Stimulated activated CD4-positive, alpha-beta T cell treated with anti-CD3 and anti-CD28 coated beads, TNF-alpha, amount 100 ng/mL, for 1 hour (primary cell): ENCODE measurements at places on chromosomes 11 and 22.

GRCh38 chr11:132278801-132279574, 908.6 kb downstream of the NTM start:
- no peak for DNase-seq

DNA sequence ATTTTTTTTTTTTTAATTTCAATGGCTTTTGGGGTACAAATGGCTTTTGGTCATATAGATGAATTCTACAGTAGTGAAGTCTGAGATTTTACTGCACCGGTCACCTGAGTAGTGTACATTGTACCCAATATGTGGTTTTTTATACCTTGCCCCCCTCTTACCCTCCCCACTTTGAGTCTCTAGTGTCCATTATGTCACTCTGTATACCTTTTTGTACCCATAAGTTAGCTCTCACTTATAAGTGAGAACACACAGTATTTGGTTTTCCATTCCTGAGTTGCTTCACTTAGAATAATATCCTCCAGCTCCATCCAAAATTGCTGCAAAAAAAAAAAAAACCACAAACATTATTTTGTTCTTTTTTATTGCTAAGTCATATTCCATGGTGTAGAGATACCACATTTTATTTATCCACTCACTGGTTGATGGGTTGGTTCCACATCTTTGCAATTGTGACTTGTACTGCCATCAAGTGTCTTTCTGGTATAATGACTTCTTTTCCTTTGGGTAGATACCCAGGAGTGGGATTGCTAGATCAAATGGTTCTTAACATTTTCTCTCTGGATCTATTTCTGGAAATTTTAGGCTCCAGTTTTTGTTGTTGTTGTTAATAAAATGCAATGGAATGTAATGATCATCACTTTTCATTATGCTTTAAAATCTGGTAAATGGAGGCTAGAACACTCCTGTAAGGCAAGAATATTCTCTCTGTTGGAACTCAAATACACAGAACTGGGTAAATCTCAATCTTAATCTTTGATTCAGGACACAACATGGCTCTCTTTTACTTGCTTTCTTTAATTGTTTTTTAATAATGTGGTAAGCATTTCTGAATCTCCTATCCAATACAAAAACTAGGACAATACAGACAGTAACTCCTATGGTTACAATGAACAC, 10.3 kb downstream of the NEAT1 start:
- no peak for DNase-seq

GRCh38 chr11:12330485-12331231, 46.7 kb upstream of the PARVA start:
- DNase-seq, result no peak

- DNase-seq, result no peak
These were observed 27.5 kb upstream of the HIKESHI start for GRCh38 chr11:86274503-86274902.

DNA sequence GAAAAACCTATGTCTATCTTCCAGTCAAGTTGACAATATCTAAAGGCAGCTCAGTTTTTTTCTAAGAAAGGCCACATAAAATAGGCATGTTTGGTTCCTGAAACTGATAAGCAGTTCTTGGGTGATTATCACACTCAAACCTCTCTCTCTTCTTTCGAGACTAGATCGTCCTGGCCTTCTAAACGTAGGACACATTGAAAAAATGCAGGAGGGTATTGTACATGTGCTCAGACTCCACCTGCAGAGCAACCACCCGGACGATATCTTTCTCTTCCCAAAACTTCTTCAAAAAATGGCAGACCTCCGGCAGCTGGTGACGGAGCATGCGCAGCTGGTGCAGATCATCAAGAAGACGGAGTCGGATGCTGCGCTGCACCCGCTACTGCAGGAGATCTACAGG, 15.1 kb downstream of the CDPF1 start:
- no peak for DNase-seq

DNA sequence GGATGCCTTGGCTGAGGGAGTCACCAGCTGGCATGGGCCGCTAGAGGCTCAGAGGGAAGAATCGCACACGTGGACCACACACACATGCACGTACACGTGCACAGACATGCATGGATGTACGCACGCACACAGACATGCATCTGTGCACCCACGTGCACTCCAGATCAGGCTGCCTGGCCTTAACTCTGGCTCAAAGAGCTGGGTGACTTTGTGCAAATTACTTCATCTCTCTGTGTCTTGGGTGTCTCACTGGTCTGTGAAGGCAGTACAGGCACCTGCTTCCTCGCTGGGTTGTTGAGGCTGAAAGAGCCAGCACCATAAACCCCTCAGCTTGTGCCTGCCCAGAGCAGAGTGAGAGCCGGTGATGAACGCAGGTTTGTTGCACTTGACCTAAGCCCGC, 28.7 kb downstream of the TMPRSS6 start:
- DNase-seq, result no peak

DNA sequence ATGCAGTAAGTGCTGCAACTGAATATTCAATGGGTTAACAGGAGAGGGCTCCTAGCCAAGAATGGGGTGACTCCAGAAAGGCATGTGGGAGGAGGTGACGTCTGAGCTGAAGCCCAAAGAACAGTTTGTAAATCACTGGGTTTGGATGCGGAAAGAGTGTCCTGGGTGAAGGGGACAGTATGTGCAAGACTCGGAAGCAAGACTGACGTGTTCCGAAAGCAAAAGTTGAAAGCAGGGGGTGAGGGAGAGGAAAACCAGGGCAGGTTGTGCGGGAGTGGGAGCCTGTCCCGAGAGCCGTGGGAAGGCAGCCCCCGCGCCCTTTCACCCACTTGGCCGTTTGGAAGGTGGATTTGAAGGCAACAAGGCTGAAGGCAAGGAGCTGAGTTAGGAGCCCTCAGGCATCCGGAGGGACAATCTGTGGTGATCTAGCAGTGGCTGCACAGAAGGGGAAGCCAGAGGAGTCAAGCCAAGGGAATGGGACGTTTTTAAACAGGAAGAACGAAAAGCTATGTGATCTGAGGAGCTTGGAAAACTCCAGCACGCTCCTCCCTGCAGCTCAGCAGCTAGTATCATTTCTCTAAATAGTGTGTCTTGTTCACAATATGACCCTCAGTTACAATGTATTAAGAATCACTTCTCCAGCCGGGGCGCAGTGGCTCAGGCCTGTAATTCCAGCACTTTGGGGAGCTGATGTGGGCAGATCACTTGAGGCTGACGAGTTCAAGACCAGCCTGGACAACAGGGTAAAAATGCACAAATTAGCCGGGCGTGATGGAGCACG, 7.7 kb downstream of the SLC25A18 start:
- DNase-seq, result no peak

- DNase-seq, result no peak
These were observed 7.4 kb upstream of the CLPB start for GRCh38 chr11:72441752-72442207.

DNA sequence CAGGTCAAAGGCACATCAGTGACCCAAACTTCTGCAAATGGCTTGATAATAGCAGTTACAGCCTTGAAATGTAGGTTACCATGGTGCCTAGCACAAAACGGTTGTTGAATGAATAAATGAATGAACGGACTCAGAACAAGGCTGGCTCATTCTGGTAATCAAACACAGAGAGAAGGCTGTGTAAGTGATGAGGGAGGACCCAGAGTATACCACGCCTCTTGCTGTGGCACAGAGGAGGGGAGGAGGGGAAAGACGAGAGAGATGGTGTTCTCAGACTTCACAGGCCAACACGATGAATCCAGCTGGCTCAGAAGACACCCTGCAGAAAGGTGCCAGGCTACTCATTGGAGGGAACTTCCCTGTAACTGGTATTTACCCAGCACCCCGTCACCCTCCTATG, 38.3 kb downstream of the PC start:
- DNase-seq, result no peak

DNA sequence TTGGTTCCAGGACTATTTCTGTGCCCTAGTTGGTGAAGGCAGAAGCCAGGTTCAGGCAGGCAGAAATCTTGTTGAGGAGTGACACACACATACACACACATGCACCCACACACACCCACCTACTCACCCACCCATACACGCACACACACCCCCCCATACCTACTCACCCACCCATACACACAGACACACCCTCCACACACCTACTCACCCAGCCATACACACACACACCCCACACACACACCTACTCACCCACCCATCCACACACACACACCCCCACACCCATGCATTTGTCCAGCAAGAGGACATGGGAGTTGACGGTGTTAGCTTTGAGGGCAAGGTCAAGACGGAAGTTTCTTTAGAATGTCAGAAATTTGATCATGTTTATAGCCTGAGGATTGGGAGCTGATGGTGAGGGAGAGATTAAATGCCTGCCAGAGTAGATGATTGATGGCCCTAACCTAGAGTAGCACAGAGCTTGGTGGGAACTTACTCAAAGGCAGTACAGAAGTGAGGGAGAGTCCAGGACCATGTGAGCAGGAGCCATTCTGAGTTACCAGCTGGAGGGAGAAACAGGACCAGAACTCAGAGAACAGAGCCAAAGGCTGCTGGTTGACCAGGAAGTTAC, 68.9 kb downstream of the CYB5R2 start:
- DNase-seq, result no peak

- no peak for DNase-seq
These were observed 31.2 kb downstream of the FLI1 start for GRCh38 chr11:128724891-128725611.

- DNase-seq, result no peak
These were observed 222.7 kb upstream of the SESN3 start for GRCh38 chr11:95453616-95454171.

GRCh38 chr11:5486003-5486402, 2.5 kb upstream of the OR52D1 start:
- DNase-seq, result no peak

DNA sequence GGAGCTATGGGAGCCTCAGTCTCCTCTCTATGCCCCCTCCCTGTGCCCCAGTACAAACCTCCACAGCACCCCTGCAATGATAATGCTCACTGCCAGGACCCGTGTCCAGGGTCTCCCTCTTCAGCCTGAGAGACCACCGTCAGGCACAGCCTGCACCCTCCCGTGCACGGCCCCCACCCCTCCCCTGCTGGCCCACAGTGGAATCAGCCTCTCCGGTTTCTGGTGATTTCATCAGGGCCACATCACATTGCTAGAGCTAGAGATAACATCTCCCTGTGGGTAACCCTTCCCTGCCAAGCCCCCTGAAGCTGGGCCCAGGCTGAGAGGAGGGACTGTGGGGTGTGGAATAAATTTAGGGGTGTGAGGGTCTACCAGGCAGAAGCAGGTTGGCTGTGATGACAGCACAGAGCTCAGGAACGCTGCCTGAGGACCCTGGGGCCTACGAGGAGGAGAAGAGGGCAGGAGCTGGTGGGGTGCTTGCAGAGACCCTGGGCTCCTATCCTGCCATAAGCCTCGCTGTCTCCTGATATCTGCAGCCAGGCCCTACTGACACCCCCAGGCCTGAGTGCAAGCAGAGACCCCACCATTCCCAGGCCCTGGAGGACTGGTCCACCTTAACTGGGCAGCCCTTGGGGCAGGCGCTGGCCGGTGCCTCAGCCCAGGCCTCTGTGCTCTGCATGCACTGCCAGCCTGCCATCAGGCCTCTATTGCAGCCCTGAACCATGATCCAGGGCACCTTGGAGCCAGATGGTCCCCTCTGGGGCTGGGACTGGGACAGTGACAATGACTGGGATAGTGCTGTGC, at the start of gene KLHDC7B:
KLHDC7B (plus strand) TSS at position 378 of the 804 bp plus-strand sequence; CDS start at position 723, 345 bp downstream.
- DNase-seq, result no peak

DNA sequence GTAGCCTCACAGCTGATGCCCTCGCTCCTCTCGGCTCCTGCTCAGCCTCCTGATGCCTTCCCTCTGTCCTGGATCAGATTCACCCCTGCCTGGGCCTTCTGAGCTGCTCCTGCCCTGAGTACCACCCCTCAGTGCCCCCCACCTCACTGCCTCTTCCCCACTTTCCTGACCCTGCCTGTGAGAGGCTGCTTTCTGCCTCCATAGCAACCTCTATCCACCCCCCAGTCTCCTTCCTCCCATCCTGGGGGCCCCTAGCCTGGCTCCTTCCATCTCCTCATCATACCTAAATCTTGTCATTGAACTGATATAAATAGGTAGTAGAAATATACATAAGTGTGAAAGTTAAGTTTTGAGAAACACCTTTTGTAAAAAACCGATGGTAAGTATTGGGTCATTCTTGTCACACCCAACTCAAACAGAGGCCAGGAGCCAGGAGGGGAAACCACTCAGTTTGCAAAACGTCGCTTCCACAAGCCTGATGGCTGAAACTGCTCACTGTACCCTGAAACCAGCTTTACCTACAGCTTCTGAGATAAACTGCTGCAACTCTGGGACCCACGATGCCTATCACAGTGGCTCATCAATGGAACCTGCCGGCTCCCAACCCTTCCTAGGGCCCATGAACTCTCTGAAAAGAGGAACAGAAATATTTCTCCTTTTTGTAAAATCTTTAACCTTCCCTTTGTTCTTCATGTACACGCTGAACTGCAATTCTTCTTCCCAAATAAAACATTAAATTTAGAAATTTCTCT, 4.8 kb upstream of the APOBEC3H start:
- DNase-seq, result no peak

- DNase-seq, result no peak
These were observed 2.5 kb downstream of the MAP4K2 start for GRCh38 chr11:64800303-64801157.

- DNase-seq, result no peak
These were observed 8.0 kb downstream of the CSNK2A3 start for GRCh38 chr11:11345099-11345498.

DNA sequence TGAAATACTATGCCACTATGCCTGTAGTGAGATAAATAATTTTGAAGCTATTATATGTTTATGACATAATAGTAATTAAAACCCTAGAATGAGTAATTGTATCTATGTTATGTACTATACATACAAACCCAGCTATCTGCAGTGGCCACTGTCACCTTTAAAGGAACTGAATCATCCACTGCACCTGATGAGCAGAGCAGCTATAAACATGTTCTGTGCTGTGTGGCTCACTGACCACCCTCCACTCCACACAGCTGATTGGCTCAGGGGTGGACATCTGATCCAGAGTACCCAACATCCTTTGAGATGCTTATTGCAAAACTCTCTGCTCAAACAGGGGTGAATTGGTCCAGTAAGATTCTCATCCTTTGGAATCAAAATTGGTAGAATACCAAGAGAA, 19.2 kb upstream of the RRAS2 start:
- no peak for DNase-seq

- no peak for DNase-seq
These were observed 2392.8 kb upstream of the RAG2 start for GRCh38 chr11:38990841-38991240.

DNA sequence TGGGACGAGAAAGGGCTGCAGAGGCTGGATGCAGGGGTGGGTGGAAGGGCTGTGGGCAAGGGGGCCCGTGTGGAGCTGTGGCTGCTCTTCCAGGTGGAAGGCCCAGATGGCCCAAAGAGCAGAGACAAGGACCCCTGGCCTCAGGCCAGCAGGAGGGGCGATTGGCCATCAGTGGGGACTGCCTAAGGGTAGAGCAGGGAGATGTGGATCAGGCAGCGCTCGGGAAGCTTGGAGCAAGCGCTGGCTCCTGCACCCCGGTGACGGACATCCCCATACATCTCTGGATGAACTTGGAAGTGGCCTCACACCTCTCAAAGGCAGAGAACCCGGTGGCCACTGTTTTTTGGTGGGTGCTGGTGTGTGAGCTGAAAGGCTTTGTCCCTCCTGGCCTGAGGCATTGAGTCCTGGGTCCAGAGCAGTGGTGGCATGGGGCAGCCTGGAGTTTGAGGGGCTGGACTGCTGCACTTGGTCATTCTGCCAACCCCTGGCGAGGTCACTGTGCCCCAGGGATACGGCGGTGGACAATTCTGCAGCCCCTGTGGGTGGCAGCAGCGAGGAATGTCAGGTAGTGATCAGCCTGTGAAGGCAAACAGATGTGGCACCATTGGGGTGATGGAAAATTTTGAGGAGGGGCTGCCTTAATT, 5.9 kb downstream of the FRMD8 start:
- no peak for DNase-seq
